ENCODE measurements at places on chromosomes 7 and 10. TPM values are rescaled to one million over a fixed set of nuclear protein-coding genes. Genes with fewer than 3 reads are reported as not detected.

WNT8B gene
- polyA plus RNA-seq: 0.80 TPM

DGKI gene
- polyA plus RNA-seq: 2.5 TPM

CLDN3 gene
- 116 TPM for polyA plus RNA-seq

SPDYE6 gene
- not detected for polyA plus RNA-seq

CALML3 gene
- 11.9 TPM for polyA plus RNA-seq

MYL7 gene
- not detected for polyA plus RNA-seq

ARHGEF35 gene
- polyA plus RNA-seq: 0.22 TPM
